Activated CD8-positive, alpha-beta memory T cell treated with anti-CD3 and anti-CD28 coated beads for 48 hours (primary cell): ENCODE measurements at places on chromosomes 12 and 14.

- no peak for DNase-seq
These were observed 612.3 kb downstream of the KCNH5 start for GRCh38 chr14:62432955-62433354.

- DNase-seq: no peak
These were observed 284.2 kb upstream of the SOX5 start for GRCh38 chr12:24233519-24234246.

- DNase-seq: no peak
These were observed 61.6 kb downstream of the KDM2B start for GRCh38 chr12:121519227-121519626.

DNA sequence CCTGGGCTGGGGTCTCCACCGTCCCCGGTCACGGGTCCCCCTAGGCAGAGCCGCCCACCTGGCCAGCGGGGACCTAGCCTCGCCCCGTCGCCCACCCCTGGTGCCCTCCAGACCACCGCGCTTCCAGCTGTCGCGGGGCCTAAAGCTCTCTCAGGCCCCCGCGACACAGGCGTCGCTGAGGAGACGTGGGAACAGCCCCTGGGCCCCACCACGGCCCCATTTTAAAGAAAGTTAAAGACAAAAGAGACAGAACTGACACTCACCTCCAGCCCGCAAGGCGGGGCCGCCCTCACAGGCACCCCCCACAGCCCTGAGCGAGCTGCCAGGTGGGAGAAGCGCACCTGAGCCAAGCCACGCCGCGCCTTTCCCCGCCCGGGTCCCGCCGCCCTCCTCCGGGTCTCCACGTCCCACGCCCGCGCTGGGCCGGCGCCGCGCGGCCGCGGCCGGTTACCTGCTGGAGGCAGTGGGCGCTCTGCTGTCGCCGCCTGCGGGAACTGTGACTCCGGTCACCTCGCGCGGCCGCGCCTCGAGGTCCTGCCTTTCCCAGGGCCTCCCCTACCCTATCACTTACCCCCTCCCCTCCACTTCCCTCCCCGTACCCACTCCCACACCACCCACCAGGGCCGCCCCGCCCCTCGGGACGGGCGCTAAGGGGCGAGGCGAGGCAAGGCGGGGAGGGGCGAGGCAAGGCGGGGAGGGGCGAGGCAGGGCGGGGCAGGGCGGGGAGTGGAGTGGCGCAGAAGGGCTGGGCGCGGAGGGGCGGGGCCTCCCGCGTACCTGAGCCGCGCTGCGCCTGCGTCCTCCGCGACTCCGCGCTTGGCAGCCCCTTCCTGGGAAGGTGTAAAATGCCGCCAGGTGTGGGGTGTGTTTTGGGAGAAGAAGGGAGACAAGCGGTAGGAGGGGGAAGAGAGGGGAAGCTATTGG lies 31.2 kb downstream of the TC2N start:
- DNase-seq: peak; percentile 84

- no peak for DNase-seq
These were observed 678 bp downstream of the TRMT61A start for GRCh38 chr14:103529383-103530365.

DNA sequence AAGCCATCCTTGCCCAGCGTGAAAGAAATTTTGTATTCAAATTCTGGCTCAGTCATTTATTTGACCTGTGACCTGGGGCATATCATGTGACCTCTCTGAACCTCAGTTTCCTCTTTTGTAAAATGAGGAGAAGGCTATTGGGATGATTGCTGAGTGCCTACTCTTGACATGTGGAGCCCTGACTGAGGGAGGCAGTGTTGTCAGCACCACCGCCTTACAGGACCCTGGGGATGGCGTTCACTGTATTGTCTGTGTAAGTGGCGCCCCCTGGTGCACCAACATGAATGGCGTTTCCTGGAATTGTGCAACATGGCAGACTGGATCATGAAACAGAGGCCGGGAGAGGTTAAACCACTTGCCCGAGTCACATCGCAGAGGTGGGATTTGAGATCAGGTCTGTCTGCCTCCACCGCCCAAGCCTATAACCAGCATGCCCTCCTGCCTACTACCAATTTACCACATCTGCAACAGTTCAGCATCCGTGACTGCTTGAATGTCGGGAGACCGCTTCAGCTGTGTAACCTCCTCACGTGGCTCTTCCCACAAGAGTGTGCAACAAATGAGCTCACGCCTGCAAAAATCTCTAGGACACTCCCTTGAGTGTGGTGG lies 20.1 kb upstream of the CCDC63 start:
- peak; percentile 71 for DNase-seq

DNA sequence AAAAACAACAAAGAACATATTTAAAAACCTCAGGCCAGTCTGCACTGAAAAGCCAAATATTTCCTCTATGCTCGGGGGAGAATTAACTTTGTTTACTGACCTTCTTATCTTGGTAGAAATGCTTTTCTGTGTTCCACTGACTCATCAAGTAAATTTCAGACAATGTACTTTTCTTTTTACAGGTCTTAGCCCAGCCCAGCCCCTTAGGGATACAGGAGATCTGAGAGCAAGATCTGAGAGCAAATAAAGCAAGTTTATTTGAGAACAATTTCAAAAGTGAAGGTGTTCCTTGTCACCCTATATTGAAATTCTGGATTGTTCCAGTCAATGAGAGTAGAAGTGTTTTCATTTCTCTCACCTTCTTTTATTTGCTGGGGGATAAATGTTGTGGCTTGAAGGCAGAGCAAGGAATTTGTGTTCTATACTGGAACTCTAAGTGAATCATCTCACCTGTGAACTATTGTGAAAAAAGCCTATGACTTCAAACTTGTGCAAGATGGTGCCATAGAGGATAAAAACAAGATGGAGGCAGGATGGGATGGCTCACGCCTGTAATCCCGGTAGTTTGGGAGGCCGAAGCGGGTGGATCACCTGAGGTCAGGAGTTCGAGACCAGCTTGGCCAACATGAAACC lies 7.9 kb upstream of the GPRC5A start:
- DNase-seq: no peak

GRCh38 chr14:52429451-52429850 lies 115.3 kb downstream of the PTGER2 start:
- no peak for DNase-seq

GRCh38 chr14:63375769-63376168 lies 57.0 kb upstream of the GPHB5 start:
- DNase-seq: no peak

DNA sequence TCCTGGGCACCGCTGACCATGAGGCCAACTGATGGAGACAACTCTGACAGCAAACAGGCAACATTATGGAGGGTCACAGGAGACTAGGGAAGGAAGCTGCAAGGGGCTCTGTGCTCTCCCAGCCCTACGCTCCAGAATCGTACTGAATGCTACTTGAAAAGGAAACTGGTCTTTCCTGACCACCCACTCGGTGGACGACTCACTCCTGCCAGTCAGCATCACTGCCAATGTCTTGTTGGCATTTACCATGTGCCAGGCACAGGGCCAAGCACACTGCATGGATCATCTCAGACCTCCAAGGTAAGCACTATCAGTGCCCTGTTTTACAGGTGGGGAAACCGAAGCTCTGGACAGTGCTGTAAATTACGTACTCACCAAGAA lies 38.0 kb downstream of the CCDC85C start:
- no peak for DNase-seq

DNA sequence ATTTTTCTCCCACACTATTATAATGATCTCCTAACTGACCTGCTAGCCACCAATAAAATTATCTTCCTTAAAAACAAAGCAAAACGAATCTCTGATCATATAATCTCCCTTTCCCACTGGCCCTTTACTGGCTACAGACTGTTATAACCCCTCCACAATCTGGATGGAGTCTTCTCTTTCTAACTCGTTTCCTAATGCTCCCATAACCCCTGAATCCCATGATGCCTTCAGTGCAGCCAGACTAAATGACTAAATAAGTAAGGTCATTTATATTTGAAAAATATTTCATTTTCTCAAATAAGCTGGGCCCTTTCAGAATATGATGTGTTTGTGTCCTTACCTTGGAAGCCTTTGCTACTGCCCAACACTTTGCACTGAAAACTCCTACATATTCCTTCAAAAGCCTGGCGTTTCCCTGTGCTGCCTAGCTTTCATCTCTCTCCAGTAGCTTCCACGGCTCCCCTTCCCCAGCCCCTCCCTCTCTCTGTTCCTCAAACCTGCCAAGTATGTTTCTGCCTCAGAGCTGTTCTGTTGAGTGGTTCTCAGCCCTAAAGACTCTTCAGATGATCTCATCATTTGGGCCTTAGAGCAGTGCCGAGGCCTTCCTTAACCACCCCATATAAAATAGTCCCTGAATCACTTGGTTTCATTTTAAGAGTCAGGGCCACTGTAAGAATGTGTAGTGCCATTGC lies 91.7 kb downstream of the MYRFL start:
- no peak for DNase-seq

GRCh38 chr12:100688451-100688864 lies 106.1 kb upstream of the ANO4 start:
- no peak for DNase-seq

- no peak for DNase-seq
These were observed 396.1 kb upstream of the RGS6 start for GRCh38 chr14:71536015-71536740.

DNA sequence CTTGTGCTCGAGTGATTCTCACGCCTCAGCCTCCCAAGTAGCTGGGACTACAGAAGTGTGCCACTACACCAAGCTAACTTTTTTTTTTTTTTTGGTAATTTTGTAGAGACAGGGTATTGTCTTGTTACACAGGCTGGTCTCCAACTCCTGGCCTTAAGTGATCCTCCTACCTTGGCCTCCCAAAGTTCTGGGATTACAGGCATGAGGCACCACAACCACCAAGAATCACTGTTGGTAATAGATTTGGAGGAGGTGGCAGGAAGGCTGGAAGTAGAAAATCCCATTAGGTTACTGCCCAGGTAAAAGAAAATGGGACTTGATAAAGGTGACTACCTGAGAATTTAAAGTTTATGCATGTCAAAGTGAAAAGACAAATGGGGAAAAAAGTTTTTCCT lies 1.4 kb upstream of the CDCA4 start:
- DNase-seq: no peak

DNA sequence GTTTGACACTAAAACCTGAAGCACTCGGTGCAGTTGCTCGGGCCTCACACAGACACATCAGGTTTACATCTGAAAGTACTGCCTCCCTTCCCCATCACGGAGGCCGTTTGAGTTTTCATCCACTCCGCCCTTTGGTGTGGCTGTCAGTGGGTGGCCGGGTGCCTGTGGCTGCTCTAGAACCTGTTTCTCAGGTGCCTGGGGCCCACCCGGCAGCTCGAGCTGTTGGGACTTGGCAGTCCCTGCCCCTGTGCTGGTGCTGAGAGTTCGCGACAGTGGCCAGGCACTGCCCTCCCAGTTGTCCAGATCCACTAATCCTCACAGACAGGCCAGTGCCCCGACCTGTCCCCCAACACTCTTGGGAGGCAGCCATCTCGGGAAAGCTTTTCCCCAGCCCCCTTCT lies 22.4 kb downstream of the XRCC3 start:
- no peak for DNase-seq

- no peak for DNase-seq
These were observed 3.1 kb downstream of the FKBP4 start for GRCh38 chr12:2797721-2798418.

DNA sequence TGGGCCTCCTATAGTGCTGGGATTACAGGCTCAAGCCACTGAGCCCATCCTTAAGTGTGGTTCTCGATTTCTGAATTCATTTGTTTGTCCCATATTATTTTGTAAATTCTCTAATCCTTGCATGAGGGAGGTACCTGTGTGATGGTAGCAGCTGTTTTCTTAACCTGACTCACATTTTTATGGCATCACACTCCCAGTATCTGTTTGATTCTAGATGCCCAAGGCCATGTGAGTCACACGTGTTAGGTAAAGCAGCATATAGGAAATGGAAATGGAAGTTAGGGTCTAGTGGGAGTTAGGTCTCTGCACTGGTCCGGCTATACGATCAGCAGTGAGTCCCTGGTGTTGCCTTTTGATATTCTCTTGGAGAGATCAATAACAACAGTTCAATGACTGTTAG lies 198.1 kb downstream of the ERC1 start:
- DNase-seq: no peak

- no peak for DNase-seq
These were observed 176.7 kb downstream of the CRADD start for GRCh38 chr12:93853698-93854478.

GRCh38 chr12:69106482-69107118 lies 132.8 kb upstream of the CPSF6 start:
- no peak for DNase-seq

DNA sequence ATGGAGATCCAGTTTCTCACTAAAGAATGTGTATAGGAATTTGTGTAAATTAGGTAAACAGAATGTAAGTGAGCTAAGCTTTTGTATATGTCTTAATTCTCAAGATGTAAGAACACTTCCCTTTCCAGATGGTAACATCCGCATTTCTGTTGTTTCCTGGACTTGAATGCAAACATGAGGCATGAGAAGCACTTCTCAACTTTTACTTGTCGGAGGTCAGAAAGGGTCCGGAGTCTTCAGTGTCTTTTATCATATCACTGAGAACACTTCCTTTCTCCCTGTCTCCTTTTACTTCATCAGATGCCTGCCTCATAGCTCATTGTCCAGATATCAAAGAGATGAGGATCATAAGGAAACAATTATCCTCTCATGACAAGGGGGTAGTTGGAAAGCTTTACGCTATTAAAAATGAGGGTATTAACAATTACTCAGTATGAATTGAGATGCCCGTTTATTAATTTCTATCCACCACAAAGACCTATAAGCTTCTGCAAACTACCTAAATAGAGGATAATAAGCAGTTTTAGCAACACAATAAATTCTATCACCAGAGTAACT lies 214.1 kb upstream of the FLRT2 start:
- DNase-seq: no peak

DNA sequence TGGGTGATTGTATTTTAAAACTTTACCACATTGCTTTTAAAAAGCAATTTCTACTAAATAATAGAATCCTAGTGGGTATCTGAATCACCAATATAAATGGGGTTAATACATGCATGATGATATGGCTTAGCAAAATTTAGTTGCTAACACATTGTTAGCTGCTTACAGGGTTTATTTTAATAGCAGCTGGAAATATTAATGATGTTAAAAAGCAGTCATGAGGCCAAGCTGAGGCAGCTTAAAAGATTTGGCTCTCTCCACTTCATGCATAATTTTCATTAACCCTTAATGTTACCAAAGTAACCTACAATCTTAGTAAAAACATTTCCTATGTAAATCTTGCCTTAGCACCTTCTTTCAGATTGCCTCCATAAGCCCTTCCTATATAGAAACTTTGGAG lies 49.2 kb upstream of the CNOT2 start:
- no peak for DNase-seq

GRCh38 chr12:45343269-45344051 lies 127.6 kb downstream of the ANO6 start:
- DNase-seq: no peak

GRCh38 chr14:36582011-36582873 lies at the start of gene NKX2-8:
Gene NKX2-8 (minus strand): TSS chr14:36582614. CDS start chr14:36582389, 225 bp downstream.
- no peak for DNase-seq

DNA sequence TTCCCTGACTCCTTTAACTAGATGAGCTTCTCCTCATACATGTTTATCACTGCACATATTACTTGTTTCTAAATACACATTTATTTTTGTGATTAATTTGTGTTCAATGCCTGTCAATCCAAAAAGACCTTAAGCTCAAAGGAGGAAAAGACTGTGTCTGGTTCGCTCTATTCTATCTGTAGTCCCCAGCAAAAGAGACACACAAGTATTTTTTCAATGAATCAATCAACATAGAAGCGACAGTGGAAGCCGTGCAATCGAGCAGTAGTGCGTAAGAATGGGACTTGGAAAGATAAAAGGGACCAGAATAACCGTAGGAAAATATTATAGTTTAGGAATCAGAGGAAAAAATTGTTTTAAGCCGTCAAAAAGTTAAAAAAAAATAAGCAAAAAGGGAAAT lies 951 bp downstream of the WDHD1 start:
- DNase-seq: no peak
